PC-9 (cell line): ENCODE measurements at places on chromosomes 1 and 21. TPM values are rescaled to one million over a fixed set of nuclear protein-coding genes. Genes with fewer than 3 reads are reported as not detected.
A peak's percentile ranks its signal among the peaks of the same experiment; 100 is the strongest.

CAPN8 gene
- 85.6 and 94.7 TPM in 2 replicates for total RNA-seq

CDC7 gene
- total RNA-seq, result 11.5 and 13.1 TPM in 2 replicates

LGR6 gene
- total RNA-seq, result 5.6 and 7.9 TPM in 2 replicates

HRNR gene
- total RNA-seq, result not detected in 2 replicates

TAS1R2 gene
- total RNA-seq, result not detected in 2 replicates

TAS1R1 gene
- not detected in 2 replicates for total RNA-seq

CGN gene
- 30.3 and 31.1 TPM in 2 replicates for total RNA-seq

CELA3A gene
- total RNA-seq, result not detected in 2 replicates

KLHDC9 gene
- total RNA-seq, result 5.6 and 7.4 TPM in 2 replicates

GRCh38 chr1:110055493-110056284 is 14.8 kb downstream of the ALX3 start:
- no peak for DNase-seq

DNA sequence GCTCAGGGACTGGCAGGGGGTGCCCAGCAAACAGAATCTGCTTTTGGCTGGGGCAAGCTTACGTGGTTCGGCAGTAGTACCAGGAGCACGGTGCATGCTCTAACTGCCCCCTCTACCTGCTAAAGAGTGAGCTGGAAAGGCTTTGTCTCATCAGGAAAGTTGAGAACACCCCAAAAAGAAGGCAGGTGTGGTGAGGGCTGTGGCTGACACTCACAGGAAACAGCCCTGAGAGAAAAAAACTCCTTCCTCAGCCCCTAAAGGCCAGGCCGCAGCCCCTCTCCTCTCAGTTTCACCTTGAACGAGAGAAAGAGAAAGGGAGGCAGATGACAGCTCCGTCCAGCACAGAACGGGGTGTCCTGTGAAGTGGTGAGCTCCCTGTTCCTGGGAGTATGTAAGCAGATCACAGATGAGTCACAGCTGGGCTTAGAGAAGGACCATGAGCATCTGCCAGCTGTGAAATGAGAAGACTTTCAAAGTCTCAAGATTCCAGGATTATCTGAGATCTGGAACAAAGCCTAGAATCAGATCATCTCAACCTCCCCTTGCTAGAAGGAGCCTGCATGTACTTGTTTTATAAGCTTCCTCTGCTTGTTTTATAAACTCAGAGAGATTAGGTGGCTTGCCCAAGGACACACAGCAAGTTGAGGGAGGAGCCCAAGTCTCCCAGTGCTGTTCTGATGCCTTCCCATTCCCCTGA is 13.4 kb downstream of the LAPTM5 start:
- DNase-seq, result no peak

DNA sequence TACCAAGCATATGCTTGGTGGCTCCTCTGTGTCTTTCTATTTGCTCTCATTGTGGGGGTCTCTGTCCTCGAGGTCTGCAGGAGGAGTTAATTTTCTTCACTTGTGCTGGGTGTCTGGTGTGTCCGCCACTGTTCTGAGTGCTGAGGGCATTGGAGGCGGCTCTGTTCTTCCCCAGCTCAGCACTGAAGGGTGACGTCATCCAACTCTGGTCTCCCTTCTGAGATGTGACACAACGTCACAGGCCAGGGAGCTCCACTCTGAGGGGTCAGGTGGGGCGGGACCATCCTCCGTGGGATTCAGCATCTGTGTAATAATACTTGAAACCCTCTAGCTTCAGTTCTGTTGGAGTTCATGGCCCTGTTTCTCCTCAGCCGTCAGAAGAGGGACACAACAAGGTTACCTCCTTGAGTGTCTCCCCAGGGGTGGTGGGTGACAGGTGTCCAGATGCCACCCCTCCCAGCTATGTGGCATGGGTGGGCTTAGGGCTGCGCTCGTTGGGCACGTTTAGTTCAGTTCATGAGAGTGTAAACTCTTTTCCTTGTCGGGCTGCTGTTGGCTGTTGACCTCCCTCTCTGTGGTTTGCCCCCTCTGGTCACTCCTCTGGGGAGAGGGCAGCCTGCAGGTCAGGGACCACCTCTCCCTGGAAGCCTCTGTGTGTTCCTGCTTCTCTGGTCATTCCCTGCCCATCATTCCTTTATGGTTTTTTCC is 3.1 kb downstream of the IBA57 start:
- DNase-seq, result no peak

- no peak for DNase-seq
Measured at GRCh38 chr1:94875794-94876193, 51.1 kb downstream of the CNN3 start.

DNA sequence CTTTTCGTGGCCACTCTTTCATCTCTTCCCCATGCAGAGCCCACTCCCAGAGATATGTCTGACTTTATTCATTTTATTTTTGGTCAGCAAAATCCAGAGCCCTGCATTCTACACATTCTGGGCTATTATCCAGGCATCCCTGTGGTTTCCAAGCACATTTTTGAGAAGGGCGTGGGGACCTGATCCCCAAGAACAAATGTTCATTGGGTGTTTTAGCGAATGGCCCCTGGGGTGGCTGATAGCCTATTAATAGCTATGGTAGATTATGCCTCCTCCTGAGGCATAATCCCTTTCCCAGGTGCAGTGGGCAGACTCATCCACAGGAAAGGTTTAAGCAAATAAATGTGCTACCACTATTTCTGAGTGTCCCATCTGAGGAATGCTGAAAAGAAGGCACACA is 511.8 kb upstream of the USP24 start:
- peak; percentile 77 for DNase-seq

DNA sequence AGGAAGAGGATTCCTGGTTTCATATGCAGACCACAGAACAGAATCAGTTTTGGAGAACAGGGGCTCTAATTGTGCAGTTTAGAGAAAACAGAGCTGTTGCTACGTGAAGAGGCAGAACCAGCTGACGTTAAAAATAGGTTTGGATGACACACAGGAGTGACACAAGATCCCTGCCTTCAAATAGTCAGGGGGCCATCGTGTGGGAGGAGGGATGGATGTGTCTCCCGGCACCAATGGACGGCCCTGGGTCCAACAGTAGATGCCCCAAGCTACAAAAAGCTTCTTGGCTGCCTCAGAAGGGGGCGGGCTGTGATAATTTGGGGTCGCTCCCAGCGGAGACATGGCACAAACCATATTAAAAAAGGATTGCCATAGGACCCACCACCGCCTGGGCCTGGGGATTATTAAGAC is 87.8 kb downstream of the MRPL37 start:
- no peak for DNase-seq

DNA sequence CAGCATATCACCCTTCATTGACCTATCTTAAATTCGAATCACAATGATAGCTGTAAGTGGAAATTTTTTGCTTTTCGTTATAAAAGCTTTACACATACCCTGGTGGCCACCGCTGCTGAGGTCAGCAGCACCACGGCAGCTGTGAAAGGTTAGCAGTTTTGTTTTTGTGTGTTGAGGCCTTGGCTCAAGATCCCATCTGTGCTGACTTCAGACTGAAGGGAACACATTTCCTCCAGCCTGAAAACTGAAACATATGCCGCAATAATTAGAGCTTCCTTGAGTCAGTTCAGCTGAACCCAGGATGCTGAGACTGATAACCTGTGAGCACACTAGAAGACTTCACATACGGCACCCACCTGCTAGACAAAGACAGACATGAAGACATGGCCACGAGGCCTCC is 103.0 kb downstream of the SMYD3 start:
- no peak for DNase-seq

DNA sequence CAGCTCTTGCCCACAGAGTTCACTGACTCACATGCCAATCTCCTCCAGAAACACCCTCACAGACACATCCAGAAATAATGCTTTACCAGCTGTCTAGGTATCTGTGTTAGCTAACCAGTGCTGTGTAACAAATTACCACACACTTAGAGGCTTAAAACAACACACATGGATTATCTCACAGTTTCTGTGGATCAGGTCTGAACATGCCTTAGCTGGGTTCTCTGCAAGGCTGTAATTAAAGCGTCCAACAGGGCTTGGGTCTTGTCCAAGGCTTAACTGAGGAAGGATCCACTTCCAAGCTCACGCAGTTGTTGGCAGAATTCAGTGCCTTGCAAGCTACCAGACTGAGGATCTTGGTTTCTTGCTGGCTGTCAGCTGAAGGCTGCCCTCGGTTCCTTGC is 92.5 kb upstream of the RGS4 start:
- DNase-seq, result no peak

- no peak for DNase-seq
Measured at GRCh38 chr1:89999628-90000027, 4.7 kb downstream of the ZNF326 start.

- DNase-seq, result no peak
Measured at GRCh38 chr21:29875036-29875716, 64.6 kb downstream of the GRIK1 start.

DNA sequence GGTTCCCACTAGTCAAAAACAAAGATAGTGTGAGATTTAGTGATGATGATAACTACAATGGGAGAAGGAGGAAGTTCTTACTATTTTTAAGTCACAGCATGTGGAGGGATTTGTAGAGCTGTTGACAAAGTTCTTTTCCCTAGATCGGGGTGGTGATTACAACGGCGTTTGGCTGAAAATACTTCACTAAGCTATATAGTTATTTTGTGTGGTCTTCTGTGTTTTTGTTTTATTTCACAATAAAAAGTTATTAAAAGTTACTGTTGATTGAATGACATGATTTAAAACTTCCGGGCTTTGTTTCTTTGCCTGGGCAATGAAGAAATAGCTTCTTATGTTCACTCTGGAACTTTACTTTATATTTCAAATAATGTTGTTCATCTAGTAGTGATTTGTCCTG is 47.3 kb upstream of the SSX2IP start:
- no peak for DNase-seq

GRCh38 chr1:214331827-214332423 is 51.0 kb downstream of the SMYD2 start:
- DNase-seq, result no peak

GRCh38 chr1:186255266-186255665 is 119.8 kb downstream of the TPR start:
- no peak for DNase-seq

GRCh38 chr1:92356956-92357355 is 58.1 kb downstream of the RPAP2 start:
- DNase-seq, result peak; percentile 42

GRCh38 chr21:40176724-40177123 is 309.5 kb downstream of the PCP4 start:
- no peak for DNase-seq

GRCh38 chr1:54372978-54373377 is 33.2 kb downstream of the SSBP3 start:
- no peak for DNase-seq

GRCh38 chr1:68969441-68969840 is 472.6 kb upstream of the DEPDC1 start:
- DNase-seq, result no peak

- DNase-seq, result no peak
Measured at GRCh38 chr1:917466-918091, 6.1 kb upstream of the SAMD11 start.

DNA sequence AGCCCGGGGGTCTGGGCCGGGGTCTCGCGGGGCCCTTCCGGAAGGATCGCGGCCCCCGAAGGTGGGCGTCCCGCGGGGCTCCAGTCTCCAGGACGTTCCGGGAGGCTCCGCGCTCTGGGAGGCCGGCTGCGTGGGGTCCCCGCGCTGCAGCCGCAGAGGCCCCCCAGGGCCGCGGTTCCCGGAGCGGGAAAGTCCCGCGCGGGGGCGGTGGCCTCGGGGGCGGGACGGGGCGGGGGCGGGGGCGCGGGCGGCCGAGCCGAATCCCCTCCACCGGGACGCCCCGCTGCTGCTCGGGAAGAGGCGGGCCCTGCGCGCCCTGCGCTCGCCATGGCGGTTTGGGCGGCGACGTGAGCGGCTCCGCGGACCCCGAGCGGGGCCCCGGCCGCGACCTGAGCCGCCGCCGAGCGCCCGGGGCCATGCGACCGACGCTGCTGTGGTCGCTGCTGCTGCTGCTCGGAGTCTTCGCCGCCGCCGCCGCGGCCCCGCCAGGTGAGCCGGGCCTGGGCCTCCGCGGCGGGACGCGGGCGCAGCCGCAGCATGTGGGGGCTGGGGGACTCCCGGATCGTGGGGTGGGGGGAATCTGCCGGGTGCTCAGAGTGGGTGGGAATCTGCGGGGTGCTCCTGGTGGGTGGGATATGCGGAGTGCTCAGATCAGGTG is at the start of gene IFNGR2:
TSS of gene IFNGR2 (plus strand) at position 286 of the 658 bp plus-strand sequence. CDS start at position 417, 131 bp downstream.
- no peak for DNase-seq

- peak; percentile 58 for DNase-seq
Measured at GRCh38 chr1:214332946-214333798, 52.2 kb downstream of the SMYD2 start.

GRCh38 chr1:57329937-57330336 is 93.9 kb downstream of the DAB1 start:
- no peak for DNase-seq

- DNase-seq, result no peak
Measured at GRCh38 chr21:35502821-35503220, 453.7 kb upstream of the RUNX1 start.

DNA sequence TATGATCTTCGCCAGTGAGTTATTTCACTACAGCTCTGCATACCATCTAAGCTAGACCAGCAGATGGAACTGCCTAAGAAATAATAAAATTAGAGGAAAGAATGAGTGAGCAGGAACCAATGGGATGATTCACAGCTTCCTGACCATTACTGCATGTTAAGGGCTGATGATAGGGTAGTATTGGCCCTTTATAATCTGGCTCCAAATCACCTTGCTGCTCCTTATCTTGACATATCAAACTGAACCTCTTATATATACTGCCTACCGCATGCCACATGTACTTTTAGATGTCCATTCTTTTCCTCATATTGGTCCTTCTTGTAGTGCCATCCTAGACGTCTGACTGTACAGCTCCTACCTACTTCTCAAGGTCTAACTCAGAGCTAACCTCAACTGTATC is 524.4 kb downstream of the DPYD start:
- no peak for DNase-seq

- peak; percentile 83 for DNase-seq
Measured at GRCh38 chr1:200150721-200151120, 123.2 kb downstream of the NR5A2 start.

GRCh38 chr1:77874804-77875445 is 13.5 kb upstream of the NEXN start:
- DNase-seq, result no peak

- DNase-seq, result no peak
Measured at GRCh38 chr1:89351597-89352311, 12.1 kb upstream of the GBP6 start.

DNA sequence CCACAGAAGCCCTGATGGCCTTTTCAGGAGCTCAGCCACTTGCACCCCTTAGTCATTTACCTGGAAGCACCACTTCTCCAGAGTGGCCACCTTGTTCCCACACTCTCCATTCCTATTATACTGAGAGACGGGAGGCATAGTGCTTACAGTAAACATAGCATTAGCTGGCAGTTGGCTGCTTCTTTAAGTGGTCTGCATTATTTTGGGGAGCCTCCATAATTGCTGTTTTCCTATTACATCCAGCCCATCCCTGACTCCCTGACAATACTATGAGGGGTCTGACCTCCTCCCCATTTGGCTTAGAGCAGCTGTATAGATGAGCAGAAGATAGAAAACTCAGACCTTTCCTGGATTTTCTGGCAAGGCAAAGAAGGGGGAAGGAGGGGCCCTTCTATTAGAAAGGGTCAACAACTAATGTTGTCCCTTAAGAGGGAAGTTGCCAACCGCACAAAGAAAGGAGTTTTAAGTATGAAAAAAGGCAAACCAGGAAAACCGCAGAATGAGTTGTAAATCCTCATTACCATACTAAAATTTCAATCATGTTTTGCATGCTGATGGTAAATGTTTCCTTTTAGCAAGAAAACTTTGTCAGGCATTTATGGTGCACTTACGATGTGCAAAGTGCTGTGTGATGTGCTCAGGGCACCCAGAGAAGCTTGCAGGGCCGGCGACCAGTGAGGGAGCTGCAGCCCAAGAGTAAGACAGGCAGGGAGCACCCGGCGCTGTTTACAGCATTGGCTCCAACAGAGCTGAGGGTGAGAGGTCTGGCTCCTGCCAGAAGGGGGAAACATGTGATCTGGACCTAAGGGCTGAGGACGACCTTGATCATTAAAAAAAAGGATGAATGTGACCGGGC is 167.3 kb downstream of the ZZZ3 start:
- no peak for DNase-seq

- DNase-seq, result no peak
Measured at GRCh38 chr1:165674599-165674998, 23.8 kb downstream of the ALDH9A1 start.
